ENCODE measurements at places on chromosomes 3 and 15. TPM values are rescaled to one million over a fixed set of nuclear protein-coding genes. Genes with fewer than 3 reads are reported as not detected.

Gene TTLL13
- total RNA-seq, result 0.47 TPM

DNA sequence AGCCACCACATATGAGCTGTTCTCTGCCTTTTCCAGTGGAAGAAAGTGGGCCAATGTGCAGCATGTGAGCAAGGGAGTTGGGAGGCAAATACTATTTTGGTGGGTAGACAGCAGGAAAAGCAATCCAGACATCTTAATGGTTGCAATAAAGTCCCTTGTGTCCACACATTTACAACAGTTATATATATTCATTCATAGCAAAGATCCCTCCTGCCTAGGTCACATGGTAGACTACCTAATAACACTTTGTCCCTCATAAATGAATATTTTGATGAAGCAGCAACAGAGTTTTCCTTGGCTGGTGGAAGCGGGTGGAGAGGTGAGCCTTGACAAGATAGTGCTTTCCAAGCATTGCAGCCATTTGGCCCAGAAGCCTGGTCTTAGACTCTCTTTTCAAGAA lies 6.2 kb upstream of the NSMCE3 start:
- DNase-seq, result no peak

DNA sequence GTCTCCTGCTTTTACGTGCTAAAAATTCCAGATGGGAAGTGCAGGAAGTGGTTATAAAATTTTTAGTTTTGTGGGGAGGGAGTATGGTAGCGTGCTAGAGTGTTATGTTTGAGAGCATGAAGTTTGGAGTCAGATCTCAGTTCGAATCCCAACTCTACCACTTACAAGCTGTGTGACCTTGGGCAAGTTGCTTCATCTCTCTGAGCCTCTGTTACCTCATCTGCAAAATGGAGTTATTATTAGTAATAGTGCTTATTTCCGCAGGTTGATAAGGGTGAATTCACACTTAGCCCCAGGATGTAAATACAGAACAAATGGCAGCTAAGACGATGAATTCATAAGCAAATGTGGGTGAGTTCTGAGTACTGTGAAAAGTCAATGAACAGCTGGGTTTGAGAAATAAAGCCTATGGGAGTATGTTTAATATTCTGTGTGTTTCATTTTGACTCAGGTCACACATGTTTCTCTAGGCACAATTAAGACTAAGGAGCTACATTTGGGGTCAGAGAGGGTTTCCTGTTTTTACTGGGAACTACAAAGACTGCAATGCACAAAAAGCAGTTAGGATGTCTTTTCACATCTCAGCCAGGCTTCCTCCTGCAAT lies 73.1 kb upstream of the FEZF2 start:
- DNase-seq, result no peak

DNA sequence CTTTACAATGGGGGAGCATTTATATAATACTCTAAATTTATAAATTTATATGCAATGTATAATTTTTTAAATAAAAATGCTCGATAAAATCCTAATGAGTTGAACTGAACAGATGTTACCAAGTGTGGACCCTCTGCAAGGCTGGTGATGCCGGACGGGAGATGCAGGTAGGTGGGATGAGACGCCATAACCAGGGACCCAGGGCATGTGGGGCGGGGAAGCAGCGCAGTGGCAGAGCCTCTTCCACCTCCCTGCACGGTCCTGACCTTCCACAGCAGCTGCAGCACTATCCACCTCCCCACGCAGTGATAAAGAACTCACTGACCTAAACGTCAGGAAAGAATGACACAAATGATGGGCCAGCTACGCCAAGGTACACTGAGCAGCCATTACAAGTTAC lies 12.8 kb downstream of the PCSK6 start:
- no peak for DNase-seq

Measured in T-cell (primary cell).